ENCODE measurements at places on chromosomes 2 and 18.

DNA sequence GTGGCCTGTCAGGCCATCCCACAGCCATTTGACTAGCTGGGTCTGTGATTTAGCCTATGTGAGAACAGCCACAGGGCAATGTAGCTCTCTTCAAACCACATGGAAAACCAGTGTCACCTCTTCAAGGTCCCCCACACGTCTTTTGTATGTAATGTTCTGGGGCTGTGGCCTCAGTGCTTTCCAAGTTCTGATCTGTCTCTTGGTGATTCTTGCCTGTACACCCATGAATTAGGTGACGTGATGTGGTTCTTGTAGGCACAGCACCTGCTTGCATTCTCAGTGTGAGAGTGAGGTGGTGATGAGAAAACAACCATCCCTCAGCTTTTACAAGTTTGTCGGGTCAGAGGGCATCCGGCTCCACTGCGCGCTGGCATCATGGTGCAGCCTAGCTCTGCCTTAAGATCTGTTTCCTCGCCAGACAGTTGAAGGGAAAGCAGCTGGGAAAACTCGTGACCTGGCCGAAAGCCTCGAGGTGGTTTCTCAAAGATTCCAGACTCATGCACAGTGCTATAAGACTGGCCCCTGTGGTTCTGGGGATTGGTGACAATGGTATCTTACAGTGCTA, 125.8 kb downstream of the TANC1 start:
- DNase-seq = no peak

DNA sequence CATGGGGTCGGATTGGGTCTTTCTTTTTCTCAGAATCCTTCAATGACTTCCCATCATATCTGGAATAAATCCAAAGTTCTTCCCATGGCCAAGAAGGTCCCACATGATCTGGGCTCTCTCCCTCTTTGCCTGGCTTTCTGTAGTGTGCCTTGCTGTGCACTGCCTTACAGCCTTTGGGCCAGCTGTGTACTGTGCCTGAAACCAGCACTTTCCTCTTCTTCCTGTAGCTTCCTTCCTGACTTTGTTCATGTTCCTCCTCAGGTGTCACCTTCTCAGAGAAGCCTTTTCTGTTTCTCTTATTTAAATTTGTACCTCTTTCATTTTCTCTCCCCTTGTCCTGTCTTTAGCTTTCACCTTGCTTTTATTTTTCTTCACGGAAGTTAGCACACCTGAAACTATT, 4.3 kb upstream of the CDCA7 start:
- no peak for DNase-seq

DNA sequence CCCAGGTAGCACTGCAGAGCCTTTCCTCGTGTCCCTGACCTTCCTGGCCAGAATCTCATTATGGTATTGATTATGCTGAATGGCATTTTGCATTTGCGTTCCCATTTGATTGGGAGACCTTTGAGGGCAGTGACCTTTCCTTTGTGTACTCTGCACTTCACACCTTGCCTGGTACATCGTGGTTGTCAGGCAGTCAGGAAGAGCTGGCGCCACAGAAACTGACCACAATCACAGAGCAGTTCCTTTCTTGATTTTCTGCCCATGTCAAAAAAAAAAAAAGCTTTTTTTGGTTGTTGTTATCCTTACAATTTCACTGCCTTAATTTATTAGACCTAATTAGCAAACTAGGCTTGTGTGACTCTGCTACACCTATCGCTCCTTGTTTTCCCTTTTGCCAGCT, 8.9 kb upstream of the KLHL29 start:
- DNase-seq = no peak

GRCh38 chr2:196315388-196316049, 144.1 kb upstream of the STK17B start:
- no peak for DNase-seq

GRCh38 chr2:206873423-206873822, 65.9 kb upstream of the CPO start:
- no peak for DNase-seq

- DNase-seq = no peak
These were observed 25.7 kb downstream of the ADI1 start for GRCh38 chr2:3493615-3494007.

DNA sequence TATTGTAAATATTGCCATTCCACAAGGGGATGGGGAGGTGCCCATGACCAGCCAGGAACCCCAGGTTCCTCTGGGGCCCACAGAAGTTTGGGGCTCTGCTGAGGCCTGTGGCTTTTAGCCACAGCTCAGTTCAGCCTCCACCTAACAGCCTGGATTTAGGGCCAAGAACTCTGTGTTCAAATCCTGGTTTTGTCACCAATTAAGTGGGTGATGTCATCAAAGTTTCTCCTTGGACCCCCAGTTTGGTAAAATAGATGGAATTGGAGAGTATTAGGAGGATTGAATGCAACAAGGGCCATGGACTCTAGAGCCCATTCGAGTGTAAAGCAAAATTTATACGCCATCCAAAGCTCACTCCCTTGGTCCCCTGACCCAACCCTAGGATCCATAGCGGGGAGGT, 3.2 kb upstream of the FEV start:
- no peak for DNase-seq

DNA sequence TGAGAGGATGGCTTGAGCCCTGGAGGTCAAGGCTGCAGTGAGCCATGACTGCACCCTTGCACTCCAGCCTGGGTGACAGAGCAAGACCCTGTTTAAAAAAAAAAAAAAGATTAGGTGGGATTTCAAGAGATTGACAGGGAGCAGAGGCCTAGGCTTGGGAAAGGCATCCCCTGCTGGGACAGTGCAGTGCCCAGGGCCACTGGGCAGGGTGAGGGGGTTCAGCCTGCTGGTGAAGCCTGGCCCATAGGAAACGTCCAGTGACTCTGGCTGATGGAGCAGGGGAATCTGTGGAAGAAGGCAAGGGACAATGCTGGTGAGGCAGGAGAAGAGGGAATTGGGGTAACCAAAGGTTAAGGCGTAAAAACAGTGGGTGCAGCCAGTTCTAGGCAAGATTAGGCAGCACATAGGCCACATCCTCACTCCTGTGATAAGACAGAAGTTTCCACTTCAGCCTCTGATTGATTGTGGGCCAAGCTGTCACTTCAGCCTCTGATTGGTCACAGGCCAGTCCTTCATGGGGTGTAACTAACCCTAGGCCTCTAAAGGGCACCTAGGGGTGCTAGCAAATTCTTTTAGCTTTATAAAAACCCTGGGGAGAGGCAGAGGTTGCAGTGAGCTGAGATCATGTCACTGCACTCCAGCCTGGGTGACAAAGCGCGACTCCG, 128.6 kb downstream of the MSH2 start:
- no peak for DNase-seq

DNA sequence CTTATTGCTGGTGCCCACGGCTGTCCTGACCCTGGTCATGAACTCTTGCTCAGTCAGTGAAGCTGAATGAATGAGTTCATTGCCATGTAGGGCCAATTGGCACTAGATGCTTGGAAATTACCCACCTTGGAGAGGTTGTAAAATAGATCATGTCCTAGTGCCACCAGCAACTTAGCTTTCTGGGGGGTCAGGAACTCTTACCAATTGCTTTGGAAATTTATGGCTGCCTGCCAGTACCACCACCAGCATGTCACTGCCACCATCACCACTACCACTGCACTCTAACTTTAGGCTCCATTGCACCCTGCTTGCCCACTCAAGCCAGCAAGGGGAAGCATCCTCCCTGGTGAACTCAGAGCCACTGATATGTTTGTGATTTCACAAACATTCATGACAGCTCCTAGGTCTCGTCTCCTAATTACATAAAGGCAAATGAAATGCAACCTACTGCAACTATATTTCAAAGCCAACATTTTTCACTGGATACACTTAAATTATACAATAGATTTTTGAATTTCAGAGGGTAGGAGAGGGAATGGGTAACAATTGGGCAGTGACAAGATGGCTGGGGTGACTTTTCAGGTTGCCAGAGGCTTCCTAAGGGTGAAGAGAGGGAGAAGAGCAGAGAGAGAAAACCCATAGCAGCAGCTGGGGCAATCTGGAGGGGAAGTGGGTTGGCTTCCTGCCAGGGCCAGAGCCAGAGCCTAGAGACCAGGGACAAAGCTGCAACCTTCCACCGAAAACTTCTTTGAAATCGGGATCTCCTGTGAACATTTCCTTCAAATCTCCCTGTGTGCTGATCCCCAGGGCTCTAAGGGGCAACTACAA, 3.5 kb upstream of the EMILIN1 start:
- no peak for DNase-seq

- no peak for DNase-seq
These were observed 53.7 kb downstream of the BCL11A start for GRCh38 chr2:60499651-60500265.

DNA sequence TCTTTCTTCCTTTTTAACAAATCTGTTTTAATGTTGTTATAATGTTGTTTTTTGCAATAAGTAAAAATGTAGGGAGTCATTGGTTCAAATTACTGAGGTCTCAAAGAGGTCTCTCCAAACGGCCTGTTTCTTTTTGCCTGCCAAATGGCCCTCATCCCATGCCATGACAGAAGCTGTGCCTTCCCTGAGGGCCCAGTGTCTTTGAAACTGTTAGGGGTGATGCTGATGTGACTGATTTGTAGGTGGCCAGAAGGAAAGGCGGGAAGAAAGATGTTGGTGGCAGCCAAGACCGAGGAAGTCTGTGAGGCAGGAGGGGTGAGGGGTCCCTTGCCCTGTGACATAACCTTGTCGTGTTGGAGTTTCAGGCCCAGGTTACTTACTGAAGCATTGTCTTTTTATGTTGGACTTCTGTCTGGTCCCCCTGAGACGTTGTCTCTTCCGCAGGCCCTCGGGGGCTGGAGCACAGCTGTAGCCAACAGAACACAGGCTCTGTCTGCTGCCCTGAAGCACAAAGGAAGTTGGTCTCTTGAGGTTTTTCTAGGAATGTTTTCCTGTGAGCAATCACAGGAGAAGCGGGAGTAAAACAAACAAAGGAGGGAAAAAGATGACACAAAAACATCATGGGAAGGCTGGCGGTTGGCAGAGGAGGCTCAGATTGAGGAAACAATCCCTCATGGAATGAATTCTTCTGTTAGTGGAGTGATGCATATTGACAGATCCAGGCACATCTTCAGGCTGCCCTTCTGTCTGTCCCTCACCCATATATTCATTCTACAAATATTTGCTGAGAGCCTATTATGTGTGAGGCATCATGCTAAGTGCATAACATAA, 4.9 kb upstream of the ST3GAL5 start:
- DNase-seq = no peak

- DNase-seq = peak; percentile 75
These were observed 107.2 kb upstream of the ETAA1 start for GRCh38 chr2:67289921-67290371.

- DNase-seq = no peak
These were observed 5.4 kb upstream of the POLI start for GRCh38 chr18:54263904-54264336.

- no peak for DNase-seq
These were observed 663 bp downstream of the TRIM54 start for GRCh38 chr2:27282892-27283291.

DNA sequence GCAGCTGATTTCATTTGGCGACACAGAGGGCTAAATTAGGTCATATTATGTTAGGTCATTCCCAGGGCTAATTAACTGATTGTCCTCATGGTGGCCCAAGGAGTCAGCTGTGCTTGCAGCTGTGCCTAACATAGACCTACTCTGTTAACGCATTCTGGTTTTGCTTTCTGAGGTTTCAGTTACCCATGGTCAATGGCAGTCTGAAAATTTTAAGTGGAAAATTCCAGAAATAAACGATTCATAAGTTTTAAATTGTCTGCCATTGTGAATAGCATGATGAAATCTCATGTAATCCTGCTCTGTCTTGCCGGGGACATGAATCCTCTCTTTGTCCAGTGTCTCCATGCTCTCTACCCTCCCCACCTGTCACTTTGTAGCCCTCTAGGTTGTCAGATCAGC, 168.7 kb downstream of the KCNS3 start:
- DNase-seq = no peak

DNA sequence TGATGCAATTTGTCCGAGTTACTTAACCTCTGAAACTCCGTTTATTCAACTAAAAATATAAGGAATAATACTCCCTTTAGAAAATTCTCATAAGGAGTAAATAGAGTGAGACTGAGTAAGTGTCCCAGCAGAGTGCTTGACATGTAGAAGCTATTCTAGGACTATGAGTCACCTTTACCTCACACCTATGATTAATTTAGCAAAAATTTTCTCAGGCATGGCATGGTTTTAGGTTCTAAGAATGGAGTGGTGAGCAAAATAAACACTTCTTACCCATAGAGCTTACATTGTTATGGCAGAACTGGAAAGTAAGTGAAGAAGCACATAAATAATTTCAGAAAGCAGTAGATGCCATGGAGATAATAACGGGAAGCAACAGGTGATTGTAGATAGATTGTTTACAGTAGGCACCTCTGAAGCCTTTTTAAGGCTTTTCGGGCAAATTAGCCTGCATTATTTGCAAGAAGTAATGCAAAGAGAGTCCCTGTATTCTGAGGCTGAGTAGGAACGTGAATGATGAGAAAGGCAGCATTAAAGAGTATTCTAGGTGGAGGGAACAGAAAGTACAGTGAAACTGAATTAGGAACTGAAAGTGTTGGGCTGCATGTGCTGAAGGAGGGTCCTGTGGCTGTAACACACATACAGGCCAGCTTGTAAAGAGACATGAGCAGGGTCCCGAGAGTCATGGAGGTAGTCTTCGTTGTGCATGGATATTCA, 209.2 kb downstream of the ZNF407 start:
- DNase-seq = peak; percentile 47

DNA sequence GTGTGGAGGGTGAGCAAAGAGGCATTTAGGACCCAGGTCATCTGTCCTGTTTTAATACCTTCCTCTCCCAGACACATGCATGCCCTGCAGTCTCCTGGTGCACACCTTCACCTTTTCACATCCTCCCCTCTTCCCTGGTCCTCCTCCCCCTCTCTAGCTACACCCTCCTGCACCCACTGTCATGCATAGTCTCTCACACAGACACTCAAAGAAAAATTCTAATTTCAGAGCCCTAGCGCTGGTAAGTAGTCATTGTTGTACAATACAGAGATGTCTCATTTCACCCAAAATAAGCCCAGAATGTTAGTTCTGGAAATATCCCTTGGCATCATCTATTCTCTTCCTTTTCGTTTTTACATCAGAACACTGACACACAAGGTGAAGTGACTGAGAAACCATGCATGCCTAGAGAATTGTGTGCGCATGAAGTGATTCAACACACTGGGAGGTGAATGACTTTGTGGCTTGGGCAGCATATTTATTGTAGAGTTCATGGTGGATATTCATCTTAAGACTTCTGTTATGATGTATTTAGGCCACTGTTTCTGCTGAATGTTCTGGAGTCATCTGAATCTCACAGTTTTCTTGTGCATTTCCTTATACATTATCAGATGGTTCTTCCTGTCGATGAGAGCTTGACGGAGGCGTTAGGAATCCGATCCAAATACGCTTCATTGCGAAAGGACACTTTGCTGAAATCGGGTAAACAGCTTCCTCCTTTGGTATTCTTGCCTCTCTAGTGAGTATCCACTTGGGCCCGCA, 69.9 kb downstream of the COA5 start:
- DNase-seq = peak; percentile 50

All from AG09309 (cell line).